Stimulated activated CD8-positive, alpha-beta memory T cell treated with anti-CD3 and anti-CD28 coated beads, Interleukin-4, amount 100 ng/mL, for 1 hour (primary cell): ENCODE measurements at places on chromosomes 5 and 9.

- DNase-seq, result no peak
Observed at GRCh38 chr5:41962491-41962890, 37.4 kb downstream of the FBXO4 start.

DNA sequence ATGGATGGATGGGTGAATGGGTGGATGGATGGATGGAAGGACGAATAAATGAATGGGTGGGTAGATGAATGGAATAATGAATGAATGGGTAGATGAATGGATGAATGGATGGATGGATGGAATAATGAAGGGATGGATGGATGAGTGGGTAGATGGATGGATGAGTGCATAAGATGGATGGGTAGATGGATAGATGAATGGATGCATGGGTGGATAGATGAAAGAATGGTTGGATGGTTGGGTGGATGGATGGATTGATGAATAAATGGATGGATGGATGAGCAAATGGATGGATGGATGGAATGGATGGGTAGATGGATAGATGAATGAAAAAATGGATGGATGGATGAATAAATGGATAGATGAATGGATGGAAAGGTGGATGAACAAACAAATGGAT is 85.2 kb downstream of the PHF2 start:
- no peak for DNase-seq

GRCh38 chr9:105103776-105104175 is 140.7 kb upstream of the SLC44A1 start:
- no peak for DNase-seq

GRCh38 chr5:94266170-94266569 is 352.2 kb downstream of the KIAA0825 start:
- no peak for DNase-seq

DNA sequence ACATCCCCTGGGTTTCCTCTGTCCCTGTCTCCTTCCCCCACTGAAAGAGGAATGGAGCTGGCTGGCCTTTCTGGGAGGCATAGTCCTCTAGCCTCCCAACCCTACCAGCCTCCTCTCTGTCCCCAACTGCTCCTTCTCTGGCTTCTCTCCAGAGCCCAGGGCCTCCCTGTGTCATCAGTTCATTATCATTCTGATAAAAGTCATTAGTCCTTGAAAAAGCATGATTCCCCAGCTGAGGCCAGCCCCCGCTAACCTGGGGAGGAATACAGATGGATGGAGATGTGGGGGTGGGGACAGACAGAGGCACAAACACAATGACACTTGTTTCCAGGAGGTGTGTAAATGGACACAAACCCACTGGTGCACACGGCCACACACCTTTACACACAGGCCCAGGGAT is 73.6 kb upstream of the HSPA9 start:
- DNase-seq, result no peak

DNA sequence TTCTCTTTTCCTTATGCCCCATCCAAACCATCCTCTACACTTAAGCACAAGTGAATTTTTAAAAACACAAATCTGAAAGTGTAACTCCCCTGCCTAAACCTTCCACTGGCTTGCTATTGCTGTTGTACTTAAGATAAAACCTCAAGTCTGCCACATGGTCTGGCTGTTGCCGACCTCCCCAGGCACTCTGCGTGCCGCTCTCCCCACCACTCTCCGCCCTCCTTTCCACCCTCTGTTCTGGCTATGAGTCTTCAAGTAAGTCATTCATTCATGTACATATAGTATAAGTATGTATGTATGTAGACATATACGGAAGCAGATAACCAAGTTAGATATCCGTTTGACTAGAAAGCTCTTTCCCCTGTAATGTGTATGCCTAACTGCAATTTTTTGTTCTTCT is 94.7 kb upstream of the ANKRD55 start:
- no peak for DNase-seq

DNA sequence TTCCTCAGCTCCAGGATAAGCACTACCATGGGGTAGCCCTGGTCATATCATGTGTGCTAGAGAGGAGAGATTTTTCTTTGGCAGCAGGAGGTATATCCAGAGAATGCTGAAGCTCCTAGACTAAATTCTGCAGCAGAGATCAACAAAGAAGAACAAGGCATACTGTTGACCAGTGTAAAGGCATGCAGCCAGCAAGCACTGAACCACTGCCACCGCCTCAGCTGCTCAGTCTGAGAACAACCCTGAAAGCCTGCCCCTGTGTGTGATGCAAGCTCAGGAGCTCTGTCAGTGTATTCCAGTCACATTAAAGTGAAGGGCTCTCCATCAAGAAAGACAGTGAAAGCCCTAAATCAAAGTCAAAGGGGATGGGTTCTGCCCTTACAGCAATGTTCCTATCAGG is 439.5 kb upstream of the CD180 start:
- no peak for DNase-seq

DNA sequence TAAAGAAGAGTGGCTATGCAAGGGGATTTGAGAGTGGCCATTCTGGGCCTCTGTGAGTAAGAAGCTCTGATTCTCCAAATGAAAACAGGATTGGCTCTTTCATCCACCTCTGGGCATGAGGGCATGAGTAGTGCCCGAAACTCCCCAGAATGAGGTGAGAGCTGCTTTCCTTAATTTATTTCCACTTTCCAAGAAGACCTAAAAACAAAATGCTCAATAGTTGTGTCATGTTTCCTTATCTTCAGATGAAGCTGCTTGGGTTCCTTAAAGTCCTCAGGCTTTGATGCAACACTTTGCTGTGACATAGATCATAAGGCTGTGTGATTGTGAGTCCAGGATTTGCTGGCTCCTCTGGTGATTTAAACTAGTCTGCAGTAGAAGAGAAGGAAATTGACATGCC is 3.1 kb upstream of the ZCCHC10 start:
- DNase-seq, result no peak

DNA sequence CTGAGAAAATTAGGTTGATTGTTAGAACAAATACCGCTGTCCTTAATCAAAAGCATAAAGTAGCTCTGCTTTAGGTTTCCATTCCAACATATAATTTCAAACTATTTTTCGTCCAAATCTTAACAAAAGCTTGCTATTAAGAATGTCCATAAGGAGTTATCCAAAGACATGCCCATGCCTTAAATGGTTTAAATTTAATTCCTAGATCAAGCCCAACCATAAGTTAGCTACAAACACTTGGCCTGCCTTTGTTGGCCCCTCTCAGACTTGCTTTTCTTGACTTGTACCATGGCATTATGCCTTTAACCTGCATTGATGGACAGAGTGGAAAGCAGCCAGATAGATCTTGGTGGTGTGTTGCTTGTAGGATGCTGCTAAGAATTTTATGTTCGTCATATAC is 8.8 kb downstream of the GARNL3 start:
- no peak for DNase-seq

GRCh38 chr5:154276261-154276972 is 85.9 kb downstream of the GALNT10 start:
- no peak for DNase-seq

GRCh38 chr9:133031496-133031911 is 707 bp downstream of the GTF3C5 start:
- DNase-seq, result no peak

DNA sequence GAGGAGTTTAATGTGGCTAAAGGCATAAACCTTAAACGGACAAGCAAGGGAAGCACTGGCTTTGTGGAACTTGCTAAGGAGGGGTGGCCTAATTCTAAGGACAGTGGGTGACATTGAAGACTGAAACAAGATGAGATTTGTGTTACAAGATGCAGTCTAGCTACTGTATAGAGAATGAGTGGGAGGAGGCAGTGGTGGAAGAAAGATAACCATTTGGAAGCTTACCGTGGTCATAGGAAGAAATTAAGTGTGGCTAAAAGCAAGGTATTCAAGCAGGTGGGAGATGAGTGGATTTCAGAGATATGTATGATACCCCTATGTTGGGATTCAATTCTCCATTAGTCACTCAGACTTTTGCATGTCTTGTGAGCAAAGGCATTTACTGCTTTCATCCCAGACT is 4.6 kb downstream of the PAM start:
- DNase-seq, result no peak

- no peak for DNase-seq
Observed at GRCh38 chr9:113326230-113326629, 13.8 kb downstream of the WDR31 start.

DNA sequence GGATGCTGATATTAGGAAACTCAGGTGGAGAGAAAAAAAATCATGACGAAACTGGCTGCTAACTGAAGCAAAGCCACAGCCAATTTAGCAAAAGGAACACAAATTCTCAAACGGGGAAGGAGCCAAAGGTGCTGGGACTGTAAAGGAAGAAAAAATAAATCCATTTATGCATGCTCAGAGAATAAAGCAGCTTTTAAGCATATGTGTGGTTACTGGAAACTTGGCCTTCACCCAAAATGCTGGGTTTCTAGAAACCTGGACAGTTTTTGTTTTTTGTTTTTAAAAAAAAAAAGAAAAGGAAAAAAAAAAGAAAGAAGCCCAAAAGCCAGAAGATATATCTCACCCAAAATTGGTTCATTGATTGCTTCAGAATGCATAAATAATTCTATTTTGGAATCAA is 8.0 kb downstream of the WHRN start:
- no peak for DNase-seq

DNA sequence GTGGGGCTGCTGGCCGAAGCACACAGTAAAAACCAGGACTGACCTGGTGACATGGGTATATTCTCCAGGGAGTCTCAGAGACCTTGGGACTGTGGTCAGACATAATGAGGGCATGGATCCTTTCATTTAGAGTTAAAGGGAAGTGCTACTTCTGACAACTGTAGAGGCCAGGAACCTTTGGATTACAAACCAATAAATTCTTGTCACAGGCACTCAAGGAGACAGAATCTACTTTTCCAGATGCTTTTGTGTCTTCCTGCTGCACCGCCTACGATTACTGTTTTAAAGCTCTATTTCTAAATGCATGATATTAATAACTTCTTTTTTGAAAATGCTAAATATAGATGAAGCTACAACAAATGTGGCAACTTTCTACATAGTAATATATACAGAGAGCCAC is 106.5 kb upstream of the LPAR1 start:
- DNase-seq, result no peak

DNA sequence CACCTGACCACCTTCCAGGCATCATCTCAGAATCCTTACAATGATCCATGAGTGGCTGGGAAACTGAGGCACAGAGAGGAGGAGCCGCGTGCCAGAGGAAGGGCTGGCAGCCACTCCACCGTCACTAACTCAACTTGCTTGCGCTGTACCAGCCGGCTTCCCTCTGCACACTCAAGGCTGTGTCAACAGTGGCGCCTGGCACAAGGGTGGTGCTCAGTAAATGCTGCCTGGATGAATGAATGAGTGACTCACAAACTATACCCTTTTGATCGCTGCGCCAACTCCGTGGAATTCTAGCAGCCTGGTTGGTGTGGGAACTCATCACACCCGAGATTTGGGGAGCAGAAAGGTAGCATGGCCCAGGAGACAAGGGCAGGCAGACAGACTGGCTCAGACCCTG is 21.9 kb downstream of the PRRX2 start:
- no peak for DNase-seq

DNA sequence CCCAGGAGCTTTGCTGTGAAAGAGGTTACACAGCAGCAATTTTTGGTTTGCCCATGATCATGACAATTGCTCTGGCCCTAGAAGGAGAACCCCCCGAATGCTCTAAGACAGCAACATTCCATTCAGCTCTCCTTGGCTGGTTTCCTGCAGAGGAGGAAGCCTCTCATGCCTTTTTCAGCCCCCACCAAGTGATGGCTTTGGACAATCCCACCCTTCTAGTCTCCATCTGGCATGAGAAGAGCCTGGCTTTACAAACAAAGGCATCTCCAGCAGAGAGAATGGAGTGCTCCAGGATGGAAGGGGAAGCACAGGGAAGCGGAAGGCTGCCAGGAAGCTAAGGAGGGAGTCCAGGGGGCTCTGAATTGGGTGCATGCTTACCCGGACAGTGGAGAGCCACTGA is 98.4 kb downstream of the CRB2 start:
- DNase-seq, result no peak

DNA sequence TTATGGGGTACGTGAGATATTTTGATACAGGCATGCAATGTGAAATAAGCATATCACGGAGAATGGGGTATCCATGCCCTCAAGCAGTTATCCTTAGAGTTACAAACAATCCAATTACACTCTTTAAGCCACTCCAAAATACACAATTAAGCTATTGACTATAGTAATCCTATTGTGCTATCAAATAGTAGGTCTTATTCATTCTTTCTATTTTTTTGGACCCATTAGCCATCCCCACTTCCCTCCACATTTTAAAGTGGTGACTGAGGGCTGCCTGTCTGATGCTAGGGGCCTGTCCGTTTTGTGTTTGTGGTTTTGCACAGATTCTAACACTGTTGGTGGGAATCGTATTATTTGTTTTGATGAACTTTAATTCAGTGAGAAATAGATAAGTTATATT is 129.7 kb upstream of the DHFR start:
- DNase-seq, result no peak

- no peak for DNase-seq
Observed at GRCh38 chr5:71596169-71596568, 9.0 kb downstream of the MCCC2 start.

DNA sequence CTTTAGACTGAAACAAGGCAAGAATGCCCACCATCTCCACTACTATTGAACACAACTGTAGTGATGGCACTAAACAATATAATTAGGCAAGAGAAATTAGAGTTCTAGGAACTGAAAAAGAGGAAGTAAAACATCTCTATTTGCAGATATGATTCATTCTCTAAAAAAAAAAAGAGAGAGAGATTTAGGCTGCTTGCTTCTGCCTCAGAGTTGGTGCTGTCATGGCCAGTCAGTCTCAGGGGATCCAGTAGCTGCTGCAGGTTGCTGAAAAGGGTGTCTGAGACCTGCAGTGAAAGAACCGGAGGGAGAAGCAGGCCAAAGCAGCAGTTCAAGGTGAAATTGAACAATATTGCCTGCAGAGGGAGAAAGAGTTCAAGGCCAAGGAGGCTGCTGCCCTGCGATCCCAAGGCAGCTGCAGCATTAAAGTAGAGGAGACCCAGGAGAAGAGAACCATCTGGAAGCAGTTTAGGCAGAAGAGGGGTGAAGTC is 72.5 kb downstream of the AP3B1 start:
- no peak for DNase-seq

- no peak for DNase-seq
Observed at GRCh38 chr5:33010846-33011245, 299.7 kb downstream of the NPR3 start.

- DNase-seq, result no peak
Observed at GRCh38 chr5:176438959-176439757, 9.0 kb upstream of the FAF2 start.

- no peak for DNase-seq
Observed at GRCh38 chr5:147406636-147407035, 103.2 kb downstream of the DPYSL3 start.

- no peak for DNase-seq
Observed at GRCh38 chr9:81592887-81593266, 96.5 kb downstream of the TLE1 start.

DNA sequence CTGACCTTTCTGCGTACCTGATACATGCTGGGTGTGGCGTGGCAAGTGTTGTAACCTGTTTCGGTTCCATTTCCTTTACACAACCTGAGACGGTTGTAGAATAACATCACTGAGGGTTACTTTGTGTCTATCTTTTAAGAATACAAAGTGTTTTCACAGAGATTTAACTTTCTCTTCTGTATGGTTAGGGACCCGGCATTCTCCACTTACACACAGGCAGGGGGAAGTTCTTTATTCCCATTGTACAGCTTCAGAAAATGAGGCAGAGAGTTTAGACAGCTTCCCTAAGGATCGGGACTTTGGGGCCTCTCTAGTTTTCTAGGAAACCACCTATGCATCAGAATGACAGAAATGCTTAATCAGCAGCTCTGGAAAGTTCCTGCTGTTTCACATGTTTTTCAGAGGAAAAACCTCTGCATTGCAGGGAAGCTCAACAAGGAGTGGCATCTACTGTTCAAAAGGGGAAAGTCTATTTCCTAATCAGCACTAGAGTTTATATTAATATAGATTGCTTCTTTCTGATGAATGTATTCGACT is 41.3 kb downstream of the CAST start:
- no peak for DNase-seq

- DNase-seq, result no peak
Observed at GRCh38 chr5:122877518-122877917, 32.1 kb downstream of the SNX24 start.
